HL-60 (cell line): ENCODE measurements at places on chromosomes 4 and X.

- no peak for DNase-seq
Measured at GRCh38 chrX:15976396-15976795, 121.8 kb upstream of the AP1S2 start.

- DNase-seq = no peak
Measured at GRCh38 chr4:882646-883045, 49.5 kb downstream of the GAK start.

GRCh38 chr4:4864443-4864939 lies 5.0 kb downstream of the MSX1 start:
- no peak for DNase-seq

- peak; percentile 14 for DNase-seq
Measured at GRCh38 chrX:46574774-46575381, 1.3 kb downstream of the CHST7 start.

DNA sequence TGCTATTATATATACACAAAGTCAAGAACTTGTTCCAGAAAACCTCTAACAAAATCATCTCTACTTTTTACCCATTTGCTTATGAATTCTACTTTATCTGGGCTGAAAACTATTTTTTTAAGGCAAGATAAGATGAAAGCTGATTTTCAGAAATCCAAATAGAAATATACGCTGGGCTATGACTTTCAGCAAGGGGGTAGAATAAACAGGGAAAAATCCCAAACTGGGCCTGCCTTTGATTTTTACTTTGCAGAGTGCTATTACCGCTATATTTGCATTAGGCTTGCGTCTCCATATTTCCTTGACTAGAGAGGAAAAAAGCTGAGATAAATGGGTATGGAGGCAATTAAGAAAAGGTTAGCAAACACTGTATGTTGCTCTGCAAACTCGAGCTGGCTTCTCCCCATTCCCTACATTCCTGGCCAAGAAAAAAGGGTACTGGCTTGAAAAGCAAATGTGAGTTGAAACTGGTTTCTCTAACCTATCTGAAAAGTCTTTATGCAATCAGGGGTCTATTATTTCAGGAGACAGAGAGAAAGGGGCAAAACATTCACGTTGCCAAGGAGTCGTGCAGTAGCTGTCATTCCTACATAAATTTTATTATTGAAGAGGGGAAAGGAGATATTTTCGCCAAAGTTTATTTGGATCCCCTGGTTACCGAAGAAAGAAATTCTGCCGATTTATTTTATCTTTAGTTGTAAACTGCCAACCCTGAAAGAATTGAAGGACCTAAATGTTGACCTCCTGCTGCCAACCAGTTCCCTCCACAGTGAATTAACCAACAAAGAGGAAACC lies 2.2 kb downstream of the TMEM47 start:
- no peak for DNase-seq

DNA sequence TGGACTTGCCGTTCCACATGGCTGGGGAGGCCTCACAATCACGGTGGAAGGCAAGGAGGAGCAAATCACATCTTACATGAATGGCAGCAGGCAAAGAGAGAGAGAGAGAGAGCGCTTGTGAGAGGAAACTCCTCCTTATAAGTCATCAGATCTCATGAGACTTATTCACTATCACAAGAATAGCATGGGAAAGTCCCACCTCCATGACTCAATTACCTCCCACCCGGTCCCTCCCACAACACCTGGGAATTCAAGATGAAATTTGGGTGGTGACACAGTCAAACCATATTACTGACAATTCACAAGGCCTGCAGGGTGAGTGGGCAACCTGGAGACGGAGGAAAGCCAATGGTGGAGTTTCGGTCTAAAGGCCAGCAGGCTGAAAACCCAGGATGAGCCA lies 394.3 kb upstream of the TRAM1L1 start:
- no peak for DNase-seq

DNA sequence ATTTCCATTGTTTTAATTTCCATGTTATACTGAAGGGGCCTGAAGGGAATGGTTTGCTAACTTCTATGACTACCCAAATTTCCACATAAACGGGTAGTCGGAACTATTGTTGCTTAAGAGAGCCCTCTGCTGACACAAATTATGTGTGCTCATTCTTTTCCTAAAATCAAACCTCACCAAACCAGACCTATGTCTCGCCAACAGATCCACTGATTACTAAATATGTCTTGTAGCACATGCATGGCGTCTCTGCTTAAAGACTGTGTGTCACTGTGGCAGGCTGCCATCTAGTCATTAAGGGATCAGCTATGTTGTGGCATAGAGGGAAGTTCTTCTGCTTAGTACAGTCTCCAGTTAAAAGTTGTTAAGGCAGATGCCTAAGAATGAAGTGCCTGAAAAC lies 25.1 kb downstream of the PIR start:
- no peak for DNase-seq

DNA sequence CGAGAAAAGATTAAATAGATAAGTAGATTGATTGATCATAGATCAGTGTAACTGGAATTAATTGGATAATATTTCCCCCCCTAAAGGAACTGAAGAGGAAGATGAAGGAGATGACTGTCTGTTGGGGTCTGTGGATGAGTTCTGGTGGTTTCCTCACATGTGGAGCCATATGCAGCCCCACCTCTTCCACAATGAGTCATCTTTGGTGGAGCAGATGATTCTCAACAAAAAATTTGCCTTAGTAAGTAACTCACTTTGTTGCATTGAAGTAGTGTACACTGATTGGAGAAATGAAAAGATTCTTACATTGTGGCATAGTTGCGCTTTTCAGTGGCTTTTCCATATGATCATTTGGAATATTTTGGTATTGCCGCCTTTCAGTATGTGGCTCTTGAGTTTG lies 80.4 kb downstream of the NDST3 start:
- no peak for DNase-seq

GRCh38 chrX:77505227-77505626 lies 58.0 kb downstream of the FGF16 start:
- DNase-seq = no peak

- no peak for DNase-seq
Measured at GRCh38 chr4:183136855-183137254, 37.8 kb downstream of the WWC2 start.
